ENCODE measurements at places on chromosomes 3 and 15.

DNA sequence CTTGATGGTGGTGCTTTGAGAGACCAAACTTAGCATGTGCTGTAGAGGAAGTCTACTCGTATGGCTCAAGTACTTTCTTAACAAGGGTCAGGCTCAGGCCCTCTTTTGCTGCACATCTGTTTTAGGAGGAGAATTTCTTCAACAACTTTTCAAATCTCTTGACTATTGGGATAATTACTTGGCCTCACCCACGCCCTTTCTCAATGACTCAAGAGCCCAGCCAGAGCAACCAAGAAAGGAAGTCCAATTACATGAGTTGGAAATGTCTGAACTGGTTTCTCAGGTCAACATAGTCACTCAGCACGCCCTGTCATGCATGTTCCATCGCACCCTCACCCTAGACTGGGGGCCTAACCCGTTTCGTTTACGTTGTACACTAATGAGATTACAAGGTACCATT lies 44.8 kb upstream of the UMPS start:
- no peaks in the 10 kb centered on the region for H3K27me3 ChIP-seq
- peaks cover 9% of the 10 kb centered on the region for H3K4me1 ChIP-seq
- DNase-seq = no peak
- H3K36me3 ChIP-seq = no peaks in the 10 kb centered on the region
- H3K4me3 ChIP-seq = no peak overlapping the region

DNA sequence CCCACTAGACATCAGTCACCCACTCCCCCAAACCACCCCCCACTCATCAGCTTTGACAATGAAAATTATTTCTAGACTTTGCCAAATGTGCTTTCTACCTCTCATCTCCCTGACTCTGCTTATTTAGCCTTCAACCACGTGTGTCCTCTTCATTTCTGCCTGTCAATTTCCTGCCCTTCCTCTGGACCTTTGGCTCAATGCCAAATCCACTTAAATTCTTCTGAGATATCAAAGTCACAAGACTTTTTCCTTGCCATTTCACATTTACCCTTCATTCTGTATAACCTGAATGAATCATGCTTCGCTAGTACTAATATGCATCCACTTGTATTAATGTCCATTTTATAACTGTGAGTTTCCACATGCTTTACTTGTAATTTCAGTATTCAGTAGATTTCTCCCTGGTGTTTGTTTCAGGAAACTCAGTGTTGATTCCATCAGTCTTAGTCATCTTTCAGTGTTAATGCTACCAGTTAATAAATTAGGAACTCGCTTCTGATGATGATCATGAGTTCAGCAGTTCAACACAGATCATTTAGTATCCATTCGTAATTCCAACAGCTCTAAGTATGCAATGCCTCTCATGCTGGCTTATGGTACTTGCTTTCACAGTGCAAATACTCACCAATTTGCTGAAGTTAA lies 128.2 kb upstream of the OSTN start:
- no peak overlapping the region for H3K4me3 ChIP-seq
- no peak overlapping the region for H3K27ac ChIP-seq
- DNase-seq = no peak

DNA sequence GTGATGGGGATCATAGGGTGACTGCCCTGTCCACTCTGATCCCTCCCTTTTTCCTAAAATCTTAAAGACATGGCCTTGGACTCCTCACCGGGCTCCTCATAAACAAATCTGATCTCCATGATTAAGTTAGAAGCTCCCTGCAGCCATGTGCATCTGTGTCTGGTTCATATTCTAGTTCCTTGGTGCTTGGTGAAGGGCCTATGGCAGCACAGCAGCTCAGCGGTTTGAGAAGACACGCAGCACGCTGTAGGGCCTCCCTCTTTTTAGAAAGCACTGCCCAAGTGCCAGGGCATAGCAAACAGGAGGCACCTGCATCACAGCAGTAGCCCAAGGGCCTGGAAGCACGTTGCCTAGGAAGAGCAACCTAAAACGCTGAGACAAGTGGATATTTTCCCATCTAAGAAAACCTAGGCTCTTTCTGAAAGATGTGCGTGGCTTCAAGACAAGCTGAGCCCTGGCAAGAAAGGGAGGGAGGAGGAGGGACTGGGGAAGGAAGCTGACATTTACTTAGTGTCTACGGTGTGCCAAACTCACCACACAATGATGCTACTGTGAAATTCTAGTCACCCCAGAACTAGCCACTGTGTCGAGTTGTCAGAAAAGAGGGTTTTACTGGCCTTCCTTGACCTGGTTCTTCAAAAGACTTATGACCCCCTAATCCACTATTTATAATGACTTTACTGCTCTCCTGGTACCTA lies 14.9 kb upstream of the ULK3 start:
- H3K36me3 ChIP-seq = peaks cover 14% of the 10 kb centered on the region
- peaks cover 55% of the 10 kb centered on the region for H3K4me1 ChIP-seq
- H3K27me3 ChIP-seq = no peaks in the 10 kb centered on the region
- no peak overlapping the region for H3K27ac ChIP-seq

DNA sequence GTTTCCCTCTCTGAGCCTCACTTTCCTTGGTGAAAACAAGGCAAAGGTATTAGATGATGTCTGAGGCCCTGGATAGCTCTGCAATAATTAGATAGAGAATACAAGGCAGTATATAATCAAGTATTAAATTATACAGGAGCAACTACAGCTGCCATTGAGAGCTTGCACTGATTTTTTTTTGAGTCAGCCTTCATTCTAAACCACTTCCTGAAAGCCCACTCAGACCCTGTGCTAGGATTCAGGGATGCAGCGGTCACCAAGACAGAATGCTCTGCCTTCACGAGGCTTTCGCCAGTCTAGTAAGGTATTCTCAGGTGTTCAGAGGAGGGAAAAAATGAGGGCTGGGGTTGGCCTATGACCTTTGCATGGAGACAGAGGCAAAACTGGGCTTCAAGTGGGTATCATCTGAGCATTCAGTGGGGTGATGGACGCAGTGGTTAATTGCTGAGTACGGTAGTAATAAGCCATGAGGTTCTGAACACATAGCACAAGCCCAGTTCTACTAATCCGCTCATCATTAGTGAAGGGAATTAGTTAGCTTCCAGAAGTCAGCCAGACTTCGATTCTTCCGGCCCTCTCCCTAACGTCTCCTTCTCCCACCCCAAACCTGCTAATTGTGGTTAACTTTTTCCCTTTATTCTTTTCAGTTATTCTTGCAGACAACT lies 3.6 kb downstream of the VGLL4 start:
- H3K4me3 ChIP-seq = peak overlapping the region; percentile 70
- no peaks in the 10 kb centered on the region for H3K36me3 ChIP-seq
- no peaks in the 10 kb centered on the region for H3K27me3 ChIP-seq
- peaks cover 76% of the 10 kb centered on the region for H3K4me1 ChIP-seq
- DNase-seq = no peak

- peaks cover 34% of the 10 kb centered on the region for H3K36me3 ChIP-seq
- peaks cover 54% of the 10 kb centered on the region for H3K4me1 ChIP-seq
- H3K27me3 ChIP-seq = no peaks in the 10 kb centered on the region
- H3K27ac ChIP-seq = no peak overlapping the region
- no peak for DNase-seq
These were observed 12.4 kb downstream of the TPM1 start for GRCh38 chr15:63054985-63055384.

GRCh38 chr15:95676500-95676899 lies 654.0 kb upstream of the NR2F2 start:
- no peaks in the 10 kb centered on the region for H3K4me1 ChIP-seq
- DNase-seq = no peak
- no peak overlapping the region for H3K4me3 ChIP-seq
- H3K27ac ChIP-seq = no peak overlapping the region
- H3K27me3 ChIP-seq = no peaks in the 10 kb centered on the region
- no peaks in the 10 kb centered on the region for H3K36me3 ChIP-seq

- no peak overlapping the region for H3K27ac ChIP-seq
- no peaks in the 10 kb centered on the region for H3K27me3 ChIP-seq
- H3K4me1 ChIP-seq = no peaks in the 10 kb centered on the region
- no peak overlapping the region for H3K4me3 ChIP-seq
- DNase-seq = no peak
These were observed 6.9 kb downstream of the KNL1 start for GRCh38 chr15:40600956-40601355.

DNA sequence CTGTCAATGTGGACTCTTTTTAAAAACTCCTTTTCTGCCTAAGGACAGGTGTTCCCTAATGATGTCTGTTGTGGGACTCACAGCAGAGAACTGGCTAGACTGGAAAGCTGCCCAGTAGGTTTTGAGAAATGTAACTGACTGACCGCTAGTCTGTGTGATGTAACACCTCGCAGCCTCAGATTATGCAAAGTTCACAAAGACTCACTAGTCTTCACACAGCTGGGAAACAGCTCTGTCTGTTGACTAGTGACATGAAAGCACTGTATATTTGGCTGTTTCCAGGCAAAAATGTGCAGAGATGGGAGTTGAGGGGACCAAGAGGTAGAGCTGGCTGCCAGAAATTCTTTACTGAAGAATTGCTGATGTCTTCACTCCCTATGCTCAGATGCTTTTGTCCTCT lies 10.3 kb downstream of the PDZRN3 start:
- H3K36me3 ChIP-seq = no peaks in the 10 kb centered on the region
- H3K27ac ChIP-seq = no peak overlapping the region
- H3K4me3 ChIP-seq = no peak overlapping the region

DNA sequence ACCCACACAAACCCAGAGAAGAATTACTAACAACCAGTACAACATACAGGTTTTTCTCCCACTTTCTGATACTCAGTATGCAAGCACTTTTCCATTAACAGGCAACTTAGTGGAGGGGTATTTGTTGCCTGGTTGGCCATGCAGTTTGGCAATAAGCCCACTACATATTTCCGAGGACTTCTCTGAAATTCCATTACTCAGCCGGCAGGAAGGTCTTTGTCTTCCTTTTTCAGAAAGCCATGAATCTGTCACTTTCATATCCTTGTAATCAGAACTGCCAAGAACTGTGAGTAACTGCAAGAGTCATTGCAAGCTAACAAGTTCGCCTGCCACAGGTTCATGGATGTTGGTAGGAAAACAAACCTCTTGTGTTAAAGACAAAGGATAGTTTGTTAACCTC lies 422.3 kb upstream of the ROBO1 start:
- no peaks in the 10 kb centered on the region for H3K36me3 ChIP-seq
- no peak for DNase-seq
- no peaks in the 10 kb centered on the region for H3K27me3 ChIP-seq
- no peaks in the 10 kb centered on the region for H3K4me1 ChIP-seq
- no peak overlapping the region for H3K4me3 ChIP-seq

DNA sequence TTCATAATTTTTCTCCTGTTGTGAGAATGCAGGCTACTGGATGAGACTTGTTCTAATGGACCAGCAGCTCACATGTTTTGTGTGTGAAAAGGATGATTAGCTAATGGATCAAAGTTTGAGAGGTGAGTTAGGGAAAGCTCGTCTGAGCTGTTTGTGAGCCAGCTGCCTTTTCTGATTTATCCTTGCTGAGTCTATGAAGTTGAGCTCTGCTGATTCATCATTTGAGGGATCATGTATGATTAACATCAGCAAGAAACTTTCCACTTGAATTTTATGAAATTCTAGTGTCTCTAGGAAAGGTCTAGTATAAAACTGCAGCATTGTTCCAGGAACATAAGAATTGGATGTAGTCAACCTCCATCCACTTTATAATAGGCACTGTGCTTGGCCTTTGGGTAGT lies 698.7 kb downstream of the NTRK3 start:
- H3K4me1 ChIP-seq = no peaks in the 10 kb centered on the region
- H3K27me3 ChIP-seq = no peaks in the 10 kb centered on the region
- no peaks in the 10 kb centered on the region for H3K36me3 ChIP-seq
- H3K4me3 ChIP-seq = no peak overlapping the region

DNA sequence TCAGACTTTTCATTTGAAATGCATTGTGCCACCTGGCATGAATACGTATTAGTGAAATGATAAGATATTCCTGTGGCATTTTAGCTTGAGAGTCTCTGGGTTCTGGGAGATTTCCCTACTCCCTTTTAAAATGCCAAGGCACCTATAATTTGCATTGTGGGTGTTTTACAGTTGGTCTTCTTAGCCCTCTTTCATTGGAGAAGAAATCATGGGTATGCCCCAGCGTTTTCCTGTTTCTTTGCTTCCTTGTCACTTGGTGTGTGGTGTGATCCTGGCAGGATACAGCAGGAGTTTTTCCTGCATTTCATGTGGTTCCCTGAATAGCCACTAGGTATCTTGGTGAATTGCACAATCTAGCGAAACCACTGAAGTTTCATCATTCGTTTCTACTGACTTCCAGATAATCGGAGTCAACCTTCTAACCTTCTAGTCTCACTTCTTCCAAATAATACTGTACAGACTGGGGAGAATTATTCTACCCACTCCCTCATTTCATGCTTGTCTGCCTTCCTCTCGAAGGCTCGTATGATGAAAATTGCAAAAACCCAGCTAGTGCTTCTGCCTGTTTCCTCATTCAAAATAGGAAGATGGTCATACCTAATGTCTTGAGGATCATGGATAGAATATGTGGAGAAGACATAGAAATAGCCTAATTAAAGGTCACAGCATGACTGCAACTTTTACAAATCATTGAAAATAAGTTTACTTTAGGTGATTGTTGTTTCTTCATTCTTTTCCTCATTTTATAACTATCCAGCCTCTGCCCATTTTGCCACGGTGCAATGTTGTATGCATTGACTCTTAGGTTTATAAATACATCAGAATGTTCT lies 2.6 kb downstream of the BHLHE40 start:
- peaks cover 9% of the 10 kb centered on the region for H3K36me3 ChIP-seq
- peak overlapping the region; percentile 97 for H3K4me3 ChIP-seq
- no peaks in the 10 kb centered on the region for H3K27me3 ChIP-seq
- peaks cover 75% of the 10 kb centered on the region for H3K4me1 ChIP-seq
- H3K27ac ChIP-seq = peak overlapping the region; percentile 100

- H3K36me3 ChIP-seq = peaks cover 8% of the 10 kb centered on the region
- H3K4me1 ChIP-seq = peaks cover 70% of the 10 kb centered on the region
- H3K4me3 ChIP-seq = peak within 1 kb of the TSS; percentile 79
- peak within 1 kb of the TSS; percentile 87 for H3K27ac ChIP-seq
- DNase-seq = no peak
These were observed at the start of gene DUSP7 for GRCh38 chr3:52056521-52056967. DUSP7 (minus strand) TSS chr3:52056571; CDS start chr3:52056366, 205 bp downstream.

DNA sequence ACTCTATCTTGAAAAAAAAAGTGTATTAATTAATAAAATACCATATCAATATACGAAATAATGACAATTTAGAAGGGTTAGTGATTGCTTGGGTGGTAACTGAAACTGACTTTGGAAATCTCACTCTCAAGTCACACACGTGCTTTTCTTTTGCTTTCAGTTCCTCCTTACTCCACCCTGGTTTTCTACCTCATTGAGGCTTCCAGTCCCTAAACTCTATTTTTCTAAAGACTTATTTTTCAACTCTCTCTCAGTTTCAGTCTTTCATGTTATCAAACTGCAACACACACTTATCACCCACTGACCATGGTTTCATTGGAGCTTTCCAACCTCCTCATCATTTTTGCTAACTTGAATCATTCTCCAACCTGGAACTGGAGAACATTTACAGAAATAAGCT lies 23.5 kb downstream of the IL12A start:
- no peak for DNase-seq
- no peak overlapping the region for H3K4me3 ChIP-seq
- no peaks in the 10 kb centered on the region for H3K27me3 ChIP-seq
- H3K27ac ChIP-seq = no peak overlapping the region
- no peaks in the 10 kb centered on the region for H3K36me3 ChIP-seq

- no peak overlapping the region for H3K27ac ChIP-seq
- no peak for DNase-seq
- no peaks in the 10 kb centered on the region for H3K27me3 ChIP-seq
- no peak overlapping the region for H3K4me3 ChIP-seq
These were observed 3.1 kb upstream of the MESP2 start for GRCh38 chr15:89772932-89773583.

Data from suprapubic skin (tissue), 4 donors.